ENCODE measurements at places on chromosomes 7 and 10.

- no peak for DNase-seq
Observed at GRCh38 chr7:76023002-76023401, 24.8 kb downstream of the STYXL1 start.

DNA sequence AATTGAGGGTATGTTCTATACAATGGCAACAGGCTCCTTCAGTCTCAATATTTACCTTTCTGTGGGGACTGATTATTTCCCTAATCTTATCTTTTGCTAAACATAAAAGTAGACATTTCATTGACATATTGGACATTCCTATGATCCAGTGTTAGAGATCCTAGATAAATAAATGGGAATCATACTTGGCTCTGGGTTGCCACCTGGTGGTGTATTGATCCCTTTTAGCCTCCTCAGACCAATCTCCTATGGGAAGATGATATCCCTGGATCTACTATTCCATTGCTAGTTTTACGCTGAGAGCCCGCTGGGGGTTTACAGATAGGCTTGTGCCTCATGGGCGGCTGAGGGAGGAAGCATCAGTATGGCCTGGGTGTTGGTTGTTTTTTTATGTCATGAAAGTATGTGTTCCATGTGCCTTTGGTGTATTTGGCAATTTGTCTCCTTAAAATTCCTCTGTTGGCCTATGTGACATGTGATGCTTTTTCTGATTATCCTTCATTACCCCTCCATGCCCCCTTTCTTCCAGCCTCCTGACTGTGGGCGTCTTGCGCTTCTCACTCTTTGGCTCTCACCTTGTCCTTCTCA is 18.8 kb downstream of the CELF2 start:
- no peak for DNase-seq

GRCh38 chr7:16318463-16318862 is 102.9 kb downstream of the CRPPA start:
- no peak for DNase-seq

DNA sequence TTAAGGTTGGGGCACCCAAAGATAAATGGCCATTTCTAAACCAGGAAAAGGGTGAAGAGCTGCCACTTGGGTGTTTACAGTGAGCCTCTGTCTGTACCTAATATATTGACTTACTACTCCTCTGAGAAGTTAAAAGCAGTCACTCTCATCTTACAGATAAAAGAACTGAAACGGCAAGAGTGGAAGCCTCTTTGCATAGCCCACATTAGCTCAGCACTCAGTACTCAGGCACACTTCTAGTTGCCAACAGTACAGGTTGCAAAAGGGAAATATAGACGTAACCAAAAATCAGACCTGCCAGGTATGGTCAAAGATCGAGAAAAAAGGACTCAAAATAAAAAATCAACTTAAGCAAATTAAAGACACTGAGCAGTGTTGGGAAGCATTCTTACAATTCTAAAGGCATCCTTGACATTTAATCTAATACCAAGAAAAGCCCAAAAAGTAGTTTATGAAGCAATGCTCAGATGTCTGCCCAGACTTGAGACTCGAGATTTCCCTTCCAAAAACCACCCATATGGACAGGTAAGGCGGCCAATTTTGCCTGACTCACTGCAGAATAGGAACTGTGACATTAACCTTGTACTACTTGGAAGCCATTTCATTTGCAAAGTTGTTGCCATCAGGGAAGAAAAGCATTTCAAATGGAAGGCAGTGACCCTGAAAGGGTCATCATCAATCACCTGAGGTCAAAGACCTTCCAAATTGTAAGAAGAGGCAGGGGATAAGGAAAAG is 139.3 kb downstream of the SLC25A13 start:
- DNase-seq: no peak

- no peak for DNase-seq
Observed at GRCh38 chr7:41809940-41810576, 107.2 kb upstream of the INHBA start.

GRCh38 chr7:80809545-80809944 is 109.3 kb downstream of the SEMA3C start:
- DNase-seq: no peak

- DNase-seq: no peak
Observed at GRCh38 chr7:43240565-43240964, 128.1 kb downstream of the HECW1 start.

DNA sequence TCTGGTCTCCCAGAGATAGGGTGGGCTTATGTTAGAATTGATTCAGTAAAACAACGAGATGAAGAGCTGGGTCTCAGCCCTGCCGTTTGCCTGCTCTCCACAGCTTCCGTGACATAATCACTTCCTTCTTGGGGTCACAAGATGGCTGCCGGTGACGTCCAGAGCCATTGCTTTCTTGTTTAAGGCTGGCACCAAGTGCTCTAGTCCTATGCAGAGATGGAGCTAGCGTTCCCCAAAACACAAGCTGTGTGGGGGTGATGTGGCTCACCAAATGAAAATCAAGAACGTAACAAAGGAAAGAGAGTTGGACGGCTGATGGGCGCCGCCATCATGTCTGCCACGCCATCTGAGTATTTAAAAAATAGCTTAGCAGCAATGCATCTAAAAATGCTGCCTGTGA is 296.1 kb downstream of the CAMK1D start:
- no peak for DNase-seq

- DNase-seq: no peak
Observed at GRCh38 chr7:64795176-64795575, 948 bp downstream of the ZNF138 start.

DNA sequence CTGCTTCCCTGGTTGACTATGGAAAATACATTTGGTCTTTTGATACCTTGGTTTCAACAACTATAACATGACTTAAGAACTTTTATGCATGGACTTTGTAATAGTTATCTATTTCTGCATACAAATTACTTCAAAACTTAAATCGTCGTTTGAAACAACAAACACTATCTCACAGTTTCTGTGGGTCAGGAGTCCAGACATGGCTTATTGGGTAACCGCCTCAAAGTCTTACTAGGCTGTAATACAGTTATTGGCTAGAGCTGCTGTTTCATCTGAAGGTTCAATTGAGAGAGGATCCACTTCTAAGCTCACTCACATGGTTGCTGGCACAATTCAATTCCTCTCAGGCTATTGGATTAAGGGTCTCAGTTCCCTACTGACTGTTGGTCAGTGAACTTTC is 135.1 kb downstream of the LYZL1 start:
- no peak for DNase-seq

GRCh38 chr10:100025576-100025975 is 15.8 kb upstream of the DNMBP start:
- no peak for DNase-seq

Data from stimulated activated CD4-positive, alpha-beta T cell treated with anti-CD3 and anti-CD28 coated beads, Interleukin-1b, Interleukin-23, amount 100 ng/mL, for 48 hours (primary cell).